ENCODE measurements at places on chromosomes 2 and 18. TPM values are rescaled to one million over a fixed set of nuclear protein-coding genes. Genes with fewer than 3 reads are reported as not detected.

Gene NEU4
- total RNA-seq: not detected

Gene LYG1
- not detected for total RNA-seq

Gene CNDP1
- not detected for total RNA-seq

Gene SKA1
- 0.62 TPM for total RNA-seq

Gene GAREM2
- total RNA-seq: 4.2 TPM

Gene FBLN7
- total RNA-seq: 8.9 TPM

Gene EFHD1
- total RNA-seq: 0.37 TPM

Gene FRZB
- not detected for total RNA-seq

Gene LYG2
- total RNA-seq: not detected

Gene LRRC30
- not detected for total RNA-seq

Gene KCNE4
- 8.2 TPM for total RNA-seq

Gene GPR39
- total RNA-seq: 0.06 TPM
